ENCODE measurements at places on chromosomes 13 and 19.

- no peak for DNase-seq
Measured at GRCh38 chr19:3448616-3449334, 31.6 kb downstream of the SMIM24 start.

- no peak for DNase-seq
Measured at GRCh38 chr13:108786456-108787200, 157.2 kb downstream of the MYO16 start.

DNA sequence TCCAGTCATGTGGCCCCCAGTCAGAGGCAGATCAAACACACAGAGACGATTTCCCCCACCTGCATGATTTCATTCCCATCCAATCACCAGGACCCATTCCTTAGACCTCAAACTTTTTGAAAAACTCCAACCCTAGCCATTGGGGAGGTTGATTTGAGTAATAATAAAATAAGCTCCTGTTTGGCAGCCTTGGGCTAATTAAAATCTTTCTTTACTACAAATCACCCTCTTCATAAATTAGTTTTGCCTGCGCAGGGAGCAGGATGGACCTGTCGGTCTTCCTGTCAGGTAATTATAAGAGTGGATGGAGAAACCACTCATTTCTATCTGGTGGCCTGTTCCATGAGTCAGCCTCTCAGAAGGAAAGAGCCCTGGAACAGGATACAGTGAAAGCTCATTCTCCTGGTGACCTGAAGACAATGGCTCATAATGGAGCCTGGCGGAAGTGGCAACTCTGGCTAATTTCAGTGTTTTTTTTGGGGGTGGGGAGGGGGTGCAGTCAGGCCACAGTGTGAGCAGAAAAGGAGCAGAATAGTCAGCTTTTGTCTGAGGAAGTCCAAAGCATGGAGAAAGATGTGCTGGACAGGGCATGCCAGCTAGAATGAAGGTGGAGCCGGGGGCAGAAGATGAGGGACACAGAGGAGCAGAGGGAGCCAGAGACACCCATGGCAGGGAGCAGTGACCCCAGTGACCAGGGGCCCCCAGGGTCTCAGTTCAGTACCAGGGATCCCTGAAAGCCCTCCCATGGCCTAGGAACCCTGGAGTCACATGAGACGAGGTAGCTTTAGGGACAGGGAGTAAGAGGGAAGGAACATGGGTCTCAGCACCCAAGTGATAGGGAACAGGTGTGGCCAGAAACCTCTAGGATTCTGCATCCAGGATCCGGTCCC is 31.8 kb upstream of the PSG9 start:
- DNase-seq: no peak

DNA sequence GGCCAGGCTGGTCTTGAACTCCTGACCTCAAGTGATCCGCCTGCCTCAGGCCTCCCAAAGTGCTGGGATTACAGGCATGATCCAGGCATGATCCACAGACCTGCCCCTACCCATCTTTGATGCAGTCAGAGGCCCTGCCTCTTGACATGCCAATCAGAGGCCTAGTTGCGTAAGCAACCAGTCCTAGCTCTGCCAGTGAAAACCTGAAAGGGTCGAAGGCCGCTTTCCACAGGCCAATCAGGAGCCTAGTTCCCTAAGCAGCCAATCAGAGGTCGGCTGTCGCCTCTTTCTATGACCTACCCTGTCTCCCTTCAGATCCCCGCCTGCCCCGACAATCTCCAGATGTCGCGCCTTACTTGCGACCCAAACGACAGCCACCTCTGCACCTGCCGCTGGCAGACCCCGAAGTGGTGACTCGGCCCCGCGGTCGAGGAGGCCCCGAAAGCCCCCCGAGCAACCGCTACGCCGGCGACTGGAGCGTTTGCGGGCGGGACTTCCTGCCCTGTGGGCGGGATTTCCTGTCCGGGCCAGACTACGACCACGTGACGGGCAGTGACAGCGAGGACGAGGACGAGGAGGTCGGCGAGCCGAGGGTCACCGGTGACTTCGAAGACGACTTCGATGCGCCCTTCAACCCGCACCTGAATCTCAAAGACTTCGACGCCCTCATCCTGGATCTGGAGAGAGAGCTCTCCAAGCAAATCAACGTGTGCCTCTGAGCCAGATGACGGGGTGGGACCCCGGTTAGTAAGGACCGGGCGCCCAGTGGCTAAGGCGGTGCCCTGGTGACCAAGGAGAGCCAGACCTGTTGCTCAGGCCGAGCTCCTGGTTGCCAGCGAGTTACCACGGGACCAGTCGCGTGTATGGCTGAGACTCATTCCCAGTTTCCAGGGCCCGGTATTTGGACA is 6.3 kb downstream of the SYDE1 start:
- no peak for DNase-seq

GRCh38 chr19:50750010-50750409 is 20.3 kb upstream of the GPR32 start:
- DNase-seq: no peak

- peak; percentile 78 for DNase-seq
Measured at GRCh38 chr19:4567584-4568071, 8.1 kb upstream of the SEMA6B start.

- no peak for DNase-seq
Measured at GRCh38 chr13:28355822-28356371, 139.0 kb downstream of the FLT1 start.

- DNase-seq: no peak
Measured at GRCh38 chr13:24178847-24179485, 18.4 kb downstream of the SPATA13 start.

GRCh38 chr13:76751278-76751677 is 134.9 kb downstream of the KCTD12 start:
- no peak for DNase-seq

- peak; percentile 29 for DNase-seq
Measured at GRCh38 chr13:107099661-107100060, 531.7 kb upstream of the ARGLU1 start.

- DNase-seq: peak; percentile 64
Measured at GRCh38 chr19:4581666-4582553, 22.4 kb upstream of the SEMA6B start.

DNA sequence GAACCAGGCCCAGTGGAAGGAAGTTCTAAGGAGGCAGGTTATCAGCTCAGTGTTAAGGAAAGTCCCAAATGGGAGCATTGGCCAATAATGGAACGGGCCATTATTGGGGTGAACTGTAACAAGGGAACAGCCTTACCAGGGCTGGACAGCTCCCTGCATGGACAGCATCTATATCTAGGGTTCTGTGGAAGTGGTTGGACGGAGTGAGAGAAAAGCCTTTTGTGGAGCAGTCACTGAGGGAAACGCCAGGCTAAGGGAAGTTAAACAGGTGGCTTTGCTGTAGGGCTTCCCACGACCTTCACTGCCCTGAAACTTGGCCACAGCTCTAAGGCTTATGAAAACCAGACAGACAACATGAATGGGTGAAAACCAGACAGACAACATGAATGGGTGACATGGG is 17.0 kb downstream of the POU2F2 start:
- DNase-seq: no peak

GRCh38 chr13:37715606-37716015 is 117.0 kb upstream of the POSTN start:
- peak; percentile 8 for DNase-seq

- peak; percentile 77 for DNase-seq
Measured at GRCh38 chr19:55526216-55527196, 10.4 kb downstream of the SBK2 start.

DNA sequence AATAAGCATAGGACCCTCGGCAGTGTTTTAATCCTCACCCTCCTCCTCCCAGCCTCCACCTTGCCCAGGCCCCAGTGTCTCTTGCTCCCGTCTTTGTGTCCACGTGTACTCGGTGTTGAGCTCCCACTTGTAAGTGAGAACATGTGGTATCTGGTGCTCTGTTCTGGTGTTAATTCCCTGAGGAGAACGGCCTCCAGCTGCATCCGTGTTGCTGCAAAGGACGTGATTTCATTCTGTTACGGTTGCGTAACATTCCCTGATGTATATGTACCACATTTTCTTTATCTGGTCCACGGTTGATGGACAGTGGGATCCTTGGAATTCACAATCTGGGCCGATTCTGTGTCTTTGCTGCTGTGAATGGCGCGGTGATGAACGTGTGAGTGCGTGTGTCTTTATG is 44.7 kb upstream of the TFDP1 start:
- DNase-seq: no peak

DNA sequence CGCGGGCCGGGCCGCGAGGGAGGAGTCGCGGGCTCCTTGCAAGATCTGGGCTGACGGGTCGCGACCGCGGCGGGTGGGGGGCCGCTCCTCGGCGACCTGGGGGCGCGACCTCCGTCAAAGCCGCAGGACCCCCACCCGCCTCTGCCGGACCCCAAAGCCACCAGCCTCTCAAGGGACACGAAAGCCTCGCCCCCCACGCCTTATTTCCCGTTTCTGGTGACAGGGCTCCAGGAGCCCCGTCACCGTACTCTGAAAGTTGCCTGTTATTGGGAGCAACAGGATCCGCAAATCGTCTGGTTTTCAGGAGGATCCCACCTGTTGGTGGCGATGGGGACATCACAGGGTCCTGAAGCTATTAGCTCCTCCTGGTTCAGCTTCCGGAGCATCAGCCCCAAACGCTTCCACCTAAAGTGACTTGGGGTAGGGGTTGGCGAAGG is 530 bp downstream of the MAU2 start:
- DNase-seq: peak; percentile 45

- DNase-seq: no peak
Measured at GRCh38 chr13:103941506-103942140, 875.4 kb upstream of the SLC10A2 start.

DNA sequence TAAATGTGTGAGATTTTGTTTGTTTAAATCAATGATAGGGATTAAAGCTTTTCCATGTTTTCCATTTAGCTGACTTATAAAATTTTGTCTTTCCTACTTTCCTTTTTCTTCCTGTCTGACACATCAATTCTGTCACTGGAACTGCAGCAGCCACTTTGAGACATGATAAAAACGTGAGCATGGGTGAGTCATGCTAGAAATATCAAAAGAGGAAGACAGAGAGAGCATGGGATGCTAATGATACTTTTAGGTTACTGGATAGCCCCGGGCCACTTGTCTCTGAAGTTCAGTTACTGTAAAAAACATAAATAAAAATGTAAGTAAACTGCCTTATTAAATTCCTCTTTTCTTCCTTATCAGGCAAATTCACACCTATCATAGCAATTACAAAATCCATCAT is 1332.0 kb upstream of the PCDH20 start:
- no peak for DNase-seq

DNA sequence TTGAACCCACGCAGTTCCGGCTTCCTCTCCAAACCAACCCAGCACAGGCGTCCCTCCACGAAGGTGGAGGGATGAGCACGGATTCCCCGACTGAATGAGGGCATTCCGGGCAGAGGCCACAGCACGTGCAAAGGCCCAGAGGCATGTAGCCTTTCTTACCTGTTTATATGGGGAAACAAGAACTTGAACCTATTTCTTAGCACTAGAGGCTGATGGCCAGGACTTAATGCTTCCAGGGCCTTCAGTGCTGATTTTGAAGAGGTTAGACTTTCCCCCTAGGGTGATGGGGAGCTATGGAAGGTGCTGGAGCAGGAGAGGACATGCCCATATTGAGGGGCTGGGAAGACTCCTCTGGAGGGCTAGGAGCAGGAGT is 2.0 kb downstream of the MAST3 start:
- DNase-seq: no peak

- no peak for DNase-seq
Measured at GRCh38 chr13:46894568-46894967, 2.3 kb downstream of the HTR2A start.

- DNase-seq: no peak
Measured at GRCh38 chr13:105543742-105544141, 991.7 kb downstream of the EFNB2 start.

DNA sequence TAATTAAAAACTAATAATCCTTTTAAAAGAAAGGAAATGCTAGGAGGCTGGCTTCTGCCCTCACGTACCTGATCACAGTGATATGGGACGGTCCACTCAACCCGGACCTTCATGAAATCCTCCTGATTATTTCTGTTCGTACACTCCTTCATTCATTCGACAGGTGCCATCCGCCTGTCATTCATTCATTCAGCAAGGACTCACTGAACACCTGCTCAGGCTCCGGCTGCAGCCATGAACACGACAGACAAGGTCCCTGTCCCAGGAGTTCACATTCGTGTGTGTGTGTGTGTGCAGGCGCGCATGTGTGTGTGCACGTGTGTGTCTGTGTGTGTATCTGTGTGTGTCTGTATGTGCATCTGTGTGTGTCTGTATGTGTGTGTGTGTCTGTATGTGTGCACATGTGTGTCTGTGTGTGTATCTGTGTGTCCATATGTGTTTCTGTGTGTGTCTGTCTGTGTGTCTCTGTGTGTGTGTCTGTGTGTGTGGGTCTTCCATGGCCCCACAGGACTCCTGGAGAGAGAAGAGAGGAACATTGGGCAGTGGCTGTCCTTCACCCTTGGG is 28.1 kb upstream of the CCNE1 start:
- no peak for DNase-seq

GRCh38 chr19:45117671-45118070 is 24.7 kb downstream of the PPP1R37 start:
- no peak for DNase-seq

- DNase-seq: no peak
Measured at GRCh38 chr19:50741179-50741933, 18.2 kb downstream of the CLEC11A start.

DNA sequence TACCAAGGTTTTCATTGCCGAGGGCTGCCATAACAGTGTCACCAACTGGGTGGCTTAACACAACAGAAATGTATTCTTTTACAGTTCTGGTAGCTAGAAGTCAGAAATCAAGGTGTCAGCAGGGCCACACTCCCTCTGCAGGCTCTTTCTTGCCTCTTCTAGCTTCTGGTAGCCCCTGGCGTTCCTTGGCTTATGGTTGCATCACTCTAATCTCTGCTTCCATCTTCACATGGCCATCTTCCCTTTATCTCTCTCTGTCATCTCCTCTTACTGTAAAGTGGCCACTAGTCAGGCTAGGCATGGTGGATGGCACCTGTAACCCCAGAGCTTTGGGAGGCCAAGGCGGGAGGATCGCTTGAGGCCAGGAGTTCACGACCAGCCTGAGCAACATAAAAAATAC is 38.0 kb upstream of the MRI1 start:
- no peak for DNase-seq

DNA sequence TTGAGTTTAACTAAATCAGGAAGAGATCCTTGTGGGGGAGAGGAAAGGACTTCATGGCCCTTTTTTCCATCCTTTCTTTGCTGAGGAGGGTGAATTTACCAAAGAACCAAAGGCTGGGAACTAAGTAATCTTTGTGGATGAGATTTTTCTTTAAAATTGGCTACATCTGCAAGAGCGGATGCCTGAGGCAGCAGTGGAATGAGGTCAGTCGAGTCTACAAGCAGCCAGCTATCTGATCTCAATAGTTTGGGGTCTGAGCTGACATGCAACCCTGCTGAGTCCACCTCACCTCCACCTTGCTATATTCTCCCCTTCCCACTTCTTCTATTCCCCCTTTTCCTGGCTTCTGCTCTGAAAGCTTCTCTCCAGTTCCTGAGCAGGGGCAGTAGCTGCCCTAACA is 3.6 kb upstream of the DNAJC15 start:
- DNase-seq: no peak

DNA sequence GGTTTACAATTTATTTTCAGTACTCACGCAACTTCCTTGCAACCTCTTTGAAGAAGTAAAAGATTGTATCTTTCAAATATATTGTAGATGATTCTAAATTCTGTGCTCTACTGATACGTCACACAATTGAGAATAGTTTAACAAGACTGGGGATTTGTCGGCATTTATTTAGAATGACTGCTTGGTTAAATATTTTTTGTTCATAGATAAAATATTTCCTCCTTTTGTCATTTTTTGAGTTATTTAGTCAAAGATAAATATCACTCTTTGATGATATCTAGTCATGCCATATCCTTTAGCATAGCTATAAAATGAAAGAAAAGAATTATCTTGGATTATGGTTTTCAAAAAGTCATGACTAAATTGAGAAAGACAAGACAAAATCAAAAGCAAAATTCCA is 2747.8 kb downstream of the PCDH9 start:
- DNase-seq: no peak

- DNase-seq: no peak
Measured at GRCh38 chr19:18670312-18670711, 13.2 kb upstream of the CRTC1 start.

Data from hepatic stellate cell (primary cell).